ENCODE measurements at places on chromosomes 2 and 18.

GRCh38 chr2:54500404-54501205 is 44.5 kb downstream of the SPTBN1 start:
- no peak for DNase-seq

GRCh38 chr2:234989183-234989701 is 37.4 kb downstream of the SH3BP4 start:
- DNase-seq, result no peak

DNA sequence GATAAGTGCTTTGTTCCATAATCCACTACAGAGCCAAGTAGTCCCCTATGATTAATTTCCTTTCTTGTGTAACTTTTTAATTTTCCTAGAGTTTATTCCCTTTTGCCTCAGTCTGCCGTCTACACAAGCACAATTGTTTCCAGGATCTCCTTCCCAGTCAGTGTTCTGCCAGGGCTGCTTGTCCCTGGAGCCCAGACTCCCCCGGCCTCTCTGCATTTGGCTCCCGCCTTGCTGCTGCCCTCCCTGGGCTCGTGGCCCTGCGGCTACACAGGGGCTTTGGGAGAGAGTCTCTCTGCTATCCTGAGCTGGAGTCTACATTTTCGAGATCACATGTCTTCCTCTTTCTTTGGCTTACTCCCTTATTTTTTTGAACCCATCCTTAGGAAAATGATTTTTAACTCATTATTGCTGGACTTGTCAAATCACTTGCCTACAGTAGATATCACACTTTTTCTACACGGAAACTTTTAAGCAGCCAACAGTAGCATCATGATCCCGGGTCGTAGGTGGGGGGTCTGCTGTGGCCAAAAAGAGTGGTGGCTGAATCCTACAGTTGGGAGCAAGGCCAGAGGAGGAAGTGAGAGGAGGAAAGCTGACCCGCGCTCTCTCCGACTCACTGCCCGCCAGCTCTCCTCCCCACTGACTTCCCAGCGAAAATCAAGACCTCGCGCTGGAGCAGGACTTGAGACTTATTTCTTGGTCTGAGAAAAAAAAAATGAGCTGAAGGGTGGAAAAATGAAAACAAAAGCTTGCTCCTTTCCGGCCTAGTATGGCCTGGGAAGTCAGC is 9.4 kb downstream of the FBLN7 start:
- DNase-seq, result no peak

DNA sequence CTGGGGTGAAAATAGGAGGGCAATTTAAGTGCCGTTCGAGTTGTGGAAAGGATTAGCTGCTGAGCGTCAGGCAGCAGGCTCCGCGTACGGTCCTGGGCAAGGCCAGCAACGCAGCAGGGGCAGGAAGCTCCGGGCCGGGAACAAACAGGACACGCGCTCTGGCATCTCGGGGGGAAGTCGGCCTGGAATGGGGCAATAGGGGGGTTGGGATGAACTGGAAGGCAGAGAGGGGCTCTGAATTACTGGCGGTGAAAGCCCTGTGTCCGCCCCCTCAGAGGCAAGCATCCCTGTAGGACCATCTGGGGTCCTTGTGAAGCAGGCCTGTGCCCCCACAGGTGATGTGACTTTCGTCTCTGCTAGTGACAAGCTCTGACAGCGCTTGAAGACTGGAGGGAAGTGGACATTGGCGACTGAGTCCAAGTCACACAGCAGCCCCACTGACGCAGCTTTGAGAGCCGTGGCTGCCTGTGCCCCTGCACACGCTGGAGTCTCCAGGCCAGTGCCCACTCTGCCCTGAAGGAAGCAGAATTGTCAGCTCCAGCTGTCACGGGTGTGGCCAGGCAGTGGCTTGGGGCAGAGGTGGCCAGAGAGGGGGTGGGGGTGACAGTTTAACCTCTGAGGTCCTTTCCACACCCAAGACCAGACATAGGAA is 22.3 kb downstream of the GPR35 start:
- DNase-seq, result no peak

DNA sequence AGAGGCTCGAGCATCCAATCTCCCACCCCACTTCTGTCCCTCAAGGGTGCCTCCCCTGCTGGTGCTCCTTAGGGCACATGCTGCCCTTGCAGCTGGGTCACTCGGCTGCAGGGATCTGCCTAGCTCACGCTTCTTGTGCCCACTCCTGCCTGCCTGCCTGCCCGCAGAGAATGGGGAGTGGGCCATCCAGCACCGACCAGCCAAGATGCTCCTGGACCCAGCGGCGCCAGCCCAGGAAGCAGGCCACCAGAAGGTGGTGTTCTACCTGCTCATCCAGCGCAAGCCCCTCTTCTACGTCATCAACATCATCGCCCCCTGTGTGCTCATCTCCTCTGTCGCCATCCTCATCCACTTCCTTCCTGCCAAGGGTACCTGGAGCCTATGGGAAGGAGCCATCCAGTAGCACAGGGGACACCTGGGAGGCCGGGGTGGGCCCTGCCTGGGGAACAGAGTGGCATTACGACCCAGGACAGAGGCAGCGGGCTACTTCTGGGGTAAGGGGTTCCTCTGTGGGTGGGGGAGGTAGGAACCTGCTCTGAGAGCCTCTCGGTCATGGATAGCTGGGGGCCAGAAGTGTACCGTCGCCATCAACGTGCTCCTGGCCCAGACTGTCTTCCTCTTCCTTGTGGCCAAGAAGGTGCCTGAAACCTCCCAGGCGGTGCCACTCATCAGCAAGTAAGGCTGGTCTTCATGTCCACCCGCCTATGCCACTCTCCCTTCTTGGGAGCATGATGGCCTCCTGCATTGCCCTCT is 3.4 kb downstream of the CHRNG start:
- no peak for DNase-seq

DNA sequence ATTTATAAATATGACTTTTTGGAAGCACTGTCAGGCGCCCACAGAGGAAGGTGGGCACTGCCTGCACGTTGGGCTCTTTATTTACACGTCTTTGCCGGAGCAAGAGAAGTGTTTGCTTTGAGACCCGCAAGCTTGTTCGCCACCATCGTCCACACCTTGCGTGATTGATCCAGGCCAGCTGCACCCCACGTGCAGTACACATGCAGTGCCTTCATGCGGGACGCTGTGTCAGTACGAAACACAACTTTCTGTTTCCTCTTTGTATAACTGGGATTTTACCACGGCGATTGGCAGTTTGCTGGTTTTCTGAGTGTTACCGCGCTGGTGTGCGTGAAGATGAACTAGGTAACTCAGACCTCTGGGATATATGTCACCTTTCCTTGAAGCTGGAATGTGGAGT is 571.0 kb upstream of the SALL3 start:
- DNase-seq, result no peak

All from SIG-M5 (cell line).